NCI-H1048 (cell line): ENCODE measurements at places on chromosomes 16 and 17.

DNA sequence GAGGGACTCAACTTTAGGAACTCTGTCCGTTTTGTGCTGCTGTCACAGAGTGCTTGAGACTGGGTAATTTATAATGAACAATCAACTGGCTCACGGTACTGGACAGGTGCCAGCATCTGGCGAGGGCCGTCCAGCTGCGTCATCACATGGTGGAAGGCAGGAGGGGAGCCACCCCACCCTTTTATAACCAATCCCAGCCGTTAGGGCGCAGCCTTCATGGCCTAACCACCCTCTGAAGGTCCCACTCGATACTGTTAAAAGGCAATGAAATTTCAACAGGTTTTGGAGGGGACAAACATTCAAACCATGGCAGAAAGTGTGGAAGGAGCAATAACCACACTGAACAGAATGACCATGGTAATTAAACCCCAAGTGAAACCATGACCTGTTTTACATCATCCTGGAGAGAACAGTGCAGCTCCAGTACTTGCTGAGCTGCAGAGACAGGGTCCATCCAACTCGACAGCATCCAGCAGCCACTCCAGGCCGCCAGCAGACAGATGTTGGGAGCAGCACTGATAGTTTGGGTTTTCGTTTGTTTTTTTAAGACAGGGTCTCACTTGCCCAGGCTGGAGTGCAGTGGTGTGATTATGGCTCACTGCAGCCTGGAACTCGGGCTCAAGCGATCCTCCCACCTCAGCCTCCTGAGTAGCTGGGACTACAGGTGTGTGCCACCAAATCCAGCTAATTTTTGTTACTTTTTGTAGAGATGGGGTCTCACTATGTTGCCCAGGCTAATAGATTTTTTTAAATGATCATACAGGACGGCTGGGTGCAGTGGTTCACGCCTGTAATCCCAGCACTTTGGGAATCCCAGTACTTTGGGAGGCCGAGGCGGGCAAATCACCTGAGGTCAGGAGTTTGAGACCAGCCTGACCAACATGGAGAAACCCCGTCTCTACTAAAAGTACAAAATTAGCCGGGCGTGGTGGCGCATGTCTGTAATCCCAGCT lies 11.0 kb downstream of the CHMP6 start:
- DNase-seq: no peak

DNA sequence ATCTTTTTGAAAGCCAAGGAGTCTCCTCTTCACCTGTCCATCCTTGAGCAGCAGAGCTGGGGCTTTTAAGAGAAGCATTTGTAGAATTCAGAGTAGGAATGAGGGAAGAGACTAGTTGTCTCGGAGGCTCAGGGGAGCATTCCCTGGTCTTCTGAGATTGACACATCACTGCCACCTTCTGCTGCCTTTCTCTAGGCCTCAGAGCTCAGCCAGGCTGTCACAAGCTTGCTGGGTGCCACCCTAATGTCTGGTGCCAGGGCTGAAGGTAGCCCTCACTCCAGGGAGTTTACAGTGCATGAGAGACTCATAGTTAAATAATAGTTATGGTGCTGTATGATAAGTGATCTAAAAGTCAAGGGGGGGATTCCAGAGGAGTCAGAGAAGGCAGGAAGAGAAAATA lies 39.7 kb downstream of the B9D1 start:
- no peak for DNase-seq

- no peak for DNase-seq
Measured at GRCh38 chr16:30046178-30046577, 15.1 kb upstream of the TLCD3B start.

DNA sequence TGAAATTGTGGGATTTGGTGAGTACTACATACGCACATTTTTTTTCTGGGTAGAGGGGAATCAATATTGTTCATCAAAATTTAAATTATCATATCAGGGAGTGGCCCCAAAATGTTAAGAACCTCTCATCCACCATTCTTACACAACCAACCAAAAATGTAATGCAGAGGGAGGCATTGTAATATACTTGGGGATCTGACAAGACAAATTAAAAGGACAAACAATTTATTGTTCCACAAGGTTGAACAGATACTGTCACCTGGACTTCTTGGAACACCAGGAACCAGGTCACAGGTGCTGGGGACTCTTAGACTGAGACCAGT lies 14.7 kb upstream of the HOXB9 start:
- DNase-seq: no peak

DNA sequence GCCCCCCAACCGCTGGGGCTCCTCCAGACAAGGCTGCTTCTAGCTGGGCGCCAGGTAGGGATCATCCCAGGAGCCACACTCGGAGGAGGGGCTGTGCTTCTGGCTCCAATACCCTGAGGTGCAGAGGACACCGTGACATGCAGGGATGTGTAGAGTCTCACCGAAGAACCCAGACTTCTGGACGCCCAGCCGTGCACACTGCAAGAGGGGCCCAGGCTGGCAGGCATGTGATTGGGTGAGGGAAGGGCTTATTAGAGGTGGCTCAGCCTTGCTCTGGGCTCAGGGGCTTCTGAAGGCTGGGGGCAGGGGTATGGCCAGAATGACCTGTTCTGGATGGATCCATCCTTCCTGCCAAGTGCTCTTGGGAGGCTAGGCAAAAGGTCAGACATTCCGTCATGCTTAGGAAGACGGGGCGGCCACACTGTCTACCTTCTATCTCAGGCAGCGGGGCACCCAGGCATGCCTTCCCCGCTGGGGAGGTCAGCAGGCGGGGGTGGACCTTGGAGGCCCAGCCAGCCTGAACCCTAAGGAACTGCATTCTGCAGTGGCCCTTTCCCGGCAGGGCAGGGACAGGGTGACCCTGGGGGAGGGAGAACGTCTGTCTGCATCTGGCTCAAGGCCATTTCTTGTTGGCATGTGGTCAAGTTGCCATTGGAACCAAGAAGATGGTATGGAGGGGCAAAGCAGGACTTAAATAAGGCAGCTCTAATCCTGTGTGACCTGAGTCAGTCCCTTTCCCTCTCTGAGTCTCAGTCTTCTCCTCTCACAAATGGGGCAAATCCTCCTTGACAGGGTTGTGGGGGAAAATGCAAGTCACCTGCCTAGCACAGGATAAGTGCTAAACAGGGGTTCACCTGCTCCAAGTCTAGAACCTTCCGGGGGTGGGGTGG lies 5.8 kb upstream of the ADGRG1 start:
- DNase-seq: no peak

- DNase-seq: no peak
Measured at GRCh38 chr16:13873835-13874438, 46.0 kb upstream of the ERCC4 start.

DNA sequence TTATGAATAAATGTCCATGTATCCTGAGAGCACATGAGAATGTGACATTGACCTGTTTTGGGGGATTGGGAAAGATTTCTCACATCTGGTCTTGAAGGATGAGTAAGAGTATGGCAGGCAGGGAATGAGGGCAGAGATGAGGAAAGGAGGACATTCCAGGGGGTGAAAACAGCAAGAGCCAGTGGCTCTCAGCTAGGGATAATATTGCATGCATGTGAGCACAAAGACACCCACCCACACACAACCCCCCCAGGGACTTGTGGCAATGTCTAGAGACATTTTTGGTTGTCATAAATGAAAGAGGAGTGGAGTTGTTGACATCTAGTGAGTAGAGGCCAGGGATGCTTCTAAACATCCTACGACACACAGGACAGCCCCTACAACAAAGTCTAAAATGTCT lies 6.0 kb downstream of the MYO1D start:
- no peak for DNase-seq
